ENCODE measurements at places on chromosomes 4 and X.

DNA sequence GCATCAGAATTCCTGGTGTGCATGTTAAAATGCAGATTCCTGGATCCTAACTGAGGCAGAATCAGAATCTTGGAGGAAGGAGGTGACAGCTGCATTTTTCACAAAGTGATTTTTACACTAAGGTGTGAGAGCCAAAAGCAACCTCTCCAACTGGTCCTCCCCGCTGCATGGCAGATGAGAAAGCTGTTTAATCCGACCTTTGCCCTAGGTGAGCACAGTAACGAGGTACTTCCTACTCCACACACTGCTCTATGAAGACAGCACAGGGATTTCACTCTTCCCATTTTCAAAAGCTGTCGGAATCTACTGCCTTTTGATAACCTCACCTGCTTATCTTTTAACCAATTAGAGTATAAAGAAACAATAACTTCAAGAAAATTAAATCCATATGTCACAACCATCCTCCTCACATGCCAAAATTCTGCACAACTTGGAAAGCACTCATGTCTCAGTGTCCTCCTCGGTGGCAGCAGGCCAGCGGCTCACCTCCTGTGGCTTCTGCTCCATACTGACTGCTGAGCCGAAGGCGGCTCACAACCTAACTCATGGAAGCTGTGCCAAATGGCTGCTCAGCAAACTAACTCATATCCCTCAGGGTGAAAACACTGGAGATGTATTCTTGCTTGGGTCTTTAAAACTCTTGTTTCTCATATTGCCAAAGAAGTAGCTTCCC is 3.6 kb downstream of the CASP6 start:
- peak; percentile 59 for DNase-seq

DNA sequence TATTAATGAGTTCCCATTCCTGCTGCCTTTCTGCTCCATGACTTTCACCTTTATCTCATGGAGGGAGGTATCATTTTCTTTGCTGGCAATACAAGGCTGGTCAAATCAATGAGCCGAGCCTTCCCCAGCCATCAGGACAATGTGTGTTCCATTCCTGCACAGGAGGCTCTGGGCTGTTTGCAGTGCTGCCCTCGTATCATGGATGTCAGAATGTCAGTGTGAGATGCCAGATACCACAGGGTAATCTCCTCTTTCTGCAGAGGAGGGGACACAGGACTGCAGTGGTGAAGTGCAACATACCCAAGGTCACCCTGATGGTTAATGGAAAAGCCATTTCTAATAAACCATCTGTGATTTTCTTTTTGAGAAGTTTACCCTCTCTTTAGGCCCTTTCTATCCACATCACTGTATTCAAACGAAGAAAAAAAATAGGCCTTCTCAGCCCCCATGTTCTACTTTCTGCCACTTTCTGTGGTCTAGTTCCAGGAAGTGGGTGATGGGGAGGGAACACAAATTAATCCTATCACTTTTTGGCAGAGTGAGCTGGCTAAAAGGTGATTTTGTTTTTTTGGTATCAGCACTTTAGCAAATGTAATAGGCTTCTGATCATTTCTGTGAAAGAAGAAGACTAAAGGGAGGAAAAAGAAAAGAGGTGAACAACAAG is 490.2 kb upstream of the BOD1L1 start:
- DNase-seq, result no peak

GRCh38 chrX:8520791-8521190 is 56.2 kb downstream of the VCX3B start:
- peak; percentile 52 for DNase-seq

GRCh38 chrX:110532581-110532931 is 173.9 kb downstream of the RTL9 start:
- no peak for DNase-seq

DNA sequence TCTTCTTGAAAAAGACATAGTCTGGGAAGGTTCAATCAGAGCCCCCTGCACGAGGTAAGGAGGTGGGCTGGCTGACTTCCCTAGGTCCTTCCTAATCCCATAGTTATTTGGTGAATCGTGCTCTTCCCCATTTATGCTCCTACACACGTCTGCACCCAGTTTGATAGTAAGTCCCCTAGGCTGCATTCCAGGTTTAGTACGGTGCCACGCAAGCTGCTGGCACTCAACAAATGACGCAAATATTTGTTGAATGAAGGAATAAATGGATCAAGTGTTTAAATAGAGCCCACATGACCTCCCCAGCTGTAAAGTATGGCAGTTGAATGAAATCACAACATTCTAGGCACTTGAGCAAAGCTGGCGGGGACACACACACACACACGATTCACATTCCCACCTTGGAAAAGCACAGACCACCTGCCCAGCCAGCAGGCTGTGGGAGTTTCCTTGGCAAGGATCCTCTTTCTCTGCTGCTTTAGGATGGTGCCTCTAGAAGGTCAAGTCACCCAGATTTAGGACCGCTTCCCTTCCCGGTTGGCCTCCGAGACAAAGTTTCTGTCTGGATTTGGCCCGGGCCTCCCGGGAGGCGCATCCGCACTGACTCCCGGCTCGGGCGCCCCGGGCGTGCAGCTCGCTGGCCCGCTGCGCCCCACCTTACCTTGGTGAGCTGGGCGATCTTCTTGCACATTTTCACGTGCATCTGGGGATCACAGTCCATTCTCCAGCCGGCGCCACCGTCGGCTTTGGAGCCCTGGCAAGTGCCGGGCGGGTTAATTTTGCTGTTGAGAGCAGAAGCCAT is 721 bp downstream of the FAM184B start:
- peak; percentile 35 for DNase-seq

- no peak for DNase-seq
Observed at GRCh38 chr4:93139118-93139517, 689.4 kb upstream of the ATOH1 start.

DNA sequence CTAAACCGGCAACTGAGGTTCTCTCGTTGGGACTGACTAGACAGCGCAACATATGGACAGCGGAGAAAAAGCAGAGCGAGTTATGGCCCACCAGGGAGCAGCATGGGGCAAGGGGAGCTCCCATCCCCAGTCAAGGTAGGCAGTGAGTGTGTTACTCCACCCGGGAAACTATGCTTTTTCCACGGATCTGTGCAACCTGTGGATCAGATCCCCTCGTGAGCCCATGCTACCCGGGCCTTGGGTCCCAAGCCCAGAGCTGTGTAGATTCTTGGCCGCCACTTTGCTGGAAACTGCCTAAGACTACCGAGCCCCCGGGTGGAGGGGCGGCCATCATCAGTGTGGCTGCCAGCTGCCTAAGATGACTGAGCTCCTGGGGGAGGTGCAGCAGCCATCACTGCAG is 140.9 kb downstream of the PAPSS1 start:
- DNase-seq, result no peak

DNA sequence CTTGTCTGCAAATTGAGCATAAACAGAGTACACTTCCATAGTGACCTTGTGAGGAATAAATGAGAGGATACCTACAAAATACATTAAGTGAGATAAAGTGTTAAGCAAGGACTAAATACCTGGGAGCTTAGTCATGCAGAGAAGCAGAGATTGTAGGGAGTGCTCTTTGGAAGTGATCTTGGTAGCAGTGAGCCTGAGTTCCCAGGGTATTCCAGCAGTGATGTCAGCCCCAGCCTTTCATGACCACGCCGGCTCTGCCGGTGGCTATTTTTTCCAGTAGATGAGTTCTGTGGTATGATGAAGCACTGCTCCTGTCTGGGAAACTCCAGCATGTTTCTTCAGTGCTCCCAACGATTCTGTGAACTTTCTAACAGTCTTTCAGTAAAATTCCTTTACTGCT is 391.5 kb upstream of the IGFBP7 start:
- DNase-seq, result peak; percentile 68

- no peak for DNase-seq
Observed at GRCh38 chr4:146857298-146857697, 88.4 kb downstream of the TTC29 start.

- DNase-seq, result no peak
Observed at GRCh38 chr4:2075987-2076907, 17.1 kb downstream of the NAT8L start.

GRCh38 chr4:79295086-79295485 is 30.8 kb downstream of the NAA11 start:
- DNase-seq, result no peak

DNA sequence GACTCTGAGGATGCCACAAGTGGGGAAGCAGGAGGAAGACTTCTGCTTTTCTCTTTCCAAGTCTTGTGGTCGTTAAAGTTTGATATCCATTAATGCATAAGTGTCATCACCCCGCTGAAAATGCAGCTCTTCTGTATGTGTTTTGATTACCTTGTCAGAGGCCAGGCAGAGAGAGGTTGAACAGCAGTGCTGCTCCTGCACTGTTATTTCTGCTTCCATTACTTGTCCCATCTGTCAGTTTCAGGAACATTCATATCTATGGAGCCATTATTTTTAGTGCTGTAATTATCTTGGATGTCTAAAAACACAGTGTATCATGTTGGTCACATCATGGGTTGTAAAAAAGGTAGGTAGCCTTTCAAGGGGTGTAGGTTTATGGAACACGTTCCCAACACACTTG is 62.0 kb upstream of the ESX1 start:
- no peak for DNase-seq

DNA sequence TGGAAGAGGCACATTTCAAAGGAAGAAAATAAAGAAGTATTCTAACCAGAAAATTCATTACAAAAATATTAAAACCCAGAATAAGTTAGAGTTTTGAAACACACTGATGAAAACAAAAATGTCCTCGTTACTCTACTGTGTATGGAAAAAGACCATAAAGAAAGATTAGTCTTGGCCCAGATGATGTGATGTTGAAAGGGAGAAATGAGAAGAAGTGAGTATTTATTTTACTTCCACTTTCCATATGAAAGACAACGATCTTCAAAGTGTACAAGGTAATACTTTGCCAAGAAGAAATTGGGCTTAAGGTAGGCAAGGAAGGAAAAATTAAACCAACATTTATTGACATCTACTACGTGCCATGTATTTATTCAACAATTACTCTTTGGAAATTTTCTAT is 48.6 kb upstream of the EMCN start:
- DNase-seq, result no peak

- peak; percentile 49 for DNase-seq
Observed at GRCh38 chr4:173498771-173499170, 31.3 kb downstream of the HAND2 start.

GRCh38 chrX:35622040-35622439 is 176.1 kb upstream of the MAGEB16 start:
- DNase-seq, result no peak

GRCh38 chrX:126485409-126485808 is 67.2 kb downstream of the DCAF12L1 start:
- no peak for DNase-seq

DNA sequence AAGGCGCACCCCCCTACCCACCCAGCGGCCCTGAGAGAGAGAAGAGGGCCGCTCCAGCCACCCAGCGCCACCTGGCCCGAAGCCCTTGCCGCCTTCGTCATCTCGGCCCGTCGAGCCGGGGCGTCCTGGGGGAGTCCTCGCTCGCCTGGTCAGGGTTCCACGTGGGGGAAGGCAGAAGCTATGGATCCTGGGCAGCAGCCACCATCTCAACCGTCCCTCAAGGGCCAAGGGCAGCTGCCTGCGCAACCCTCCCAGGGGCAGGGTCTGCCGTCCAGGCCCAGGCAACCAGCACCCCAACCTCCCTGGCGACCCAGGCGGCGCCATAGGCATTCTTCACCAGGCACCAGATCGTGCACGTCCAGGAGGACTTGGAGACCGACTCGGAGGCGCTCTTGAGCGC is 51.5 kb upstream of the IL13RA2 start:
- no peak for DNase-seq

GRCh38 chrX:67723580-67724351 is 179.9 kb downstream of the AR start:
- no peak for DNase-seq

DNA sequence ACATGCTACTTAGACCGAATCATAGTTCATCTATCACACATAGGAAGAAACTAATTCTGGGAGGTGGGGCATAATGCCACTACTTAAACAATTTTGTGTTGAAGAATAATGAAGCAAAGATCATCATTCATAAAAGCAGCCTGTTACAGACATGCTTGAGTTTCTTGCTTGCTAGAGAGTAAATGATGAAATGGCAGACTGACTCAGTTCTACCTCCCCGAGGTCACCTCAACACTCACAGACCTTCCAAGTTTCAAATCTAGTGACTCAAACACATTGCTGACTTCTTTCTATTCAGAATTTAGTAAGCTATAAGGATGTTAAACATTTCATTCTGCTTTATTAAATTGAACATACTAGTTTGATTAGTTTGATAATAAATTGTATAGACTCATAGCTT is 636.5 kb upstream of the FRG1 start:
- peak; percentile 43 for DNase-seq

GRCh38 chrX:119635799-119636198 is 29.6 kb upstream of the NKRF start:
- no peak for DNase-seq

DNA sequence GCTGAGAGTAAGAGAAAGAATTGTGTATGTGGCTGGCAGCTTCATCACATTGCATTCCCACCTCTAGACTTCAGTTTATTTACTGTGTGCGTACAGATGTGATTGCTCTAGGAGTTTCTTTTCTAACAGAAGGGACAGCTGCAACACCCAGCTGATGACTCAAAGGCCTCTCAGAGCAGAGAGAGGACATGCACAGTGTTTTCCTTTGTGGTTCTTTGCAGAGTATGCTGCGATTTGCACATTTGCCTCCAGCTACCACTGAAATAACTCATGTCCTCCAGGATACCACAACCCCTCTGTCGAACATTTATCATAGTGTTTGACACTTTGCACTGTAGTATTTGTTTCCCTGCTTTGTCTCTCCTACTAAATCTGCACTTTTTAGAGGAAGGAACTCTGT is 294.1 kb downstream of the STIM2 start:
- DNase-seq, result peak; percentile 91

DNA sequence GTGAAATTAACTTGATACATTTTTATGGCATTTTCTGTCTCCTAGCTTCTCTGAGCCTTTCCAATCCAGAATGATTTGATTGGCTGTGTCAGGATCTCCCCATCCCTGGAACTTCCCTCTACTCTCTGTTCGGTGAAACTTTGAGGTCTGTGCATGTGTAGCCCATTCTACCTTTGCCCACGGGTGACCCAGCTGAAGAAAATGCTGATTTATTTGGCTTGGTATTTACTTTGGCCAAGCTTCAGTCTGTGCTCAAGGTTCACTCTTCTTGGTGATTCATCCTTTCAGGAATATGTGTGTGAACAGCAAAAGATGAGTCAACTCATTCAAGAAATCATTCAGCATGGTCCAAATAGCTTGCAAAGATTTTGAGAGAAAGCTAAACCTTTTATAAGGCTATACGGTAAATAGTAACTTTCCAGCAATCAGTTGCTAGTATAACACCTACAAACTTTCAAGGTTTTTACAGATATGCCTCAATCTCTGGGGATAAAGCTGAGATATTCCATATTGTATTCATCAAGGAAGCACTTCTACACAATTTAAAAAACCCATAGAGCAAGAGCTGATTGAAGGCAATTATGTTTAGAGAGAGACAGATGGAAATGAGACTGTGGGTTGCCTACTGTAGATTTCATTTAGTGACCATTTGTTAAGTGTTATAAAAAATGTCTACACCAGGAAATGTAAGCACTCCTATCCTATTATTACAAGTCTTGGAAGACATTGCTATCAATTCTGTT is 233.9 kb upstream of the CXXC4 start:
- peak; percentile 90 for DNase-seq

Data from fibroblast of upper back skin (primary cell).